Renal pelvis (tissue), 12 donors: ENCODE measurements at places on chromosomes 16 and 17. TPM values are rescaled to one million over a fixed set of nuclear protein-coding genes. Genes with fewer than 3 reads are reported as not detected.
A peak's percentile ranks its signal among the peaks of the same experiment; 100 is the strongest.

GRCh38 chr16:88956546-88957432 is 20.2 kb downstream of the CBFA2T3 start:
- no peak for DNase-seq

GRCh38 chr17:62140836-62141235 is 75.8 kb upstream of the MED13 start:
- DNase-seq = no peak

HBA1 gene
- 719 TPM for polyA plus RNA-seq

DNA sequence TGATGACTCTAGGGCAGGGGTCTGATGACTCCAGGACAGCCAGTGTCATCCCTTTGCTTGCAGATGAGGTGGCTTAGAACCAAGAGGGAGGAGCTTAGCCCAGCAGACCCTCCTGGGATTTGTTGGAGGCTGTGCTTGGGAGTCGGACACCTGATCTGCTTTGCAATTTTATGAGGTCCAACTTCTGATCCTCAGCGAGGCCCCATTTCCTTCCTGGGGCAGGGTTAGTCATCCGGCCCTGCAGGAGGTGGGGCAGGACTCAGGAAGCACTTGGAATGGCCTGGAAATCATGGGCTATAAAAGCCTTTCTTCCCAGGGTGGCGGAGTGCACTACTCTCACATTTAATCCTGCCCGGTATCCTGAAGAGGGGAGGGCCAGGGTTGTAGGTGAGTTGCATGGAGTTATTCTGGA is 168.5 kb downstream of the MSI2 start:
- no peak for DNase-seq

GRCh38 chr16:70614208-70614951 is 32.0 kb upstream of the IL34 start:
- no peak for DNase-seq

DNA sequence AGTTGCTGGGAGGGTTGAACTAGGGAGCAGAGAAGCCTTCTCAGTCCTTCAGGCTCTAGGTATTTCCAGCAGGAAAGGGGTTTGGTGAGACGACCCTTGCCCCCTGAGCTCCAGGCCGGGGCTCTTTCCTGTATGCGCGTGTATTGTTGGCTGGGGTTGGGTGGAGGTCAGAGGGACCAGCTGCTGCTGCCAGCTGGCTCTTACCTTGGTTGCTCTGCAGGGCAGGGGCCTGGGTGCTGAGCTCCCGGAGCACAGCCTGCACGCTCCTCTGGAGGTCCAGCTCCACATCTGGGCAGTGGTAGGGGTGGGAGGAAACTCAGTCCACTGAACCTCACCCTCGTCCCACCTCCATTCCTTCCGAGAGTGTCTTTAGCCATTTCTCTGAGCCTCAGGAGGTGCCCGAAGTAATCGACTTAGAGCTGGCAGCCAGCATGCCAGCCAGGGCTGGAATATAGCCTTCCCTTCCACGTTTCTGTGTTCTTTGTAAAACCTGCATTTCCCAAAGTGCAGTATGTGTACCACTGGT is 28.0 kb downstream of the PIK3R6 start:
- no peak for DNase-seq

TP53TG3B gene
- polyA plus RNA-seq = not detected

CD7 gene
- 0.65 TPM for polyA plus RNA-seq

GRCh38 chr16:84919708-84920107 is 91.6 kb downstream of the ZDHHC7 start:
- no peak for DNase-seq

SYNRG gene
- polyA plus RNA-seq = 47.8 TPM

TNK1 gene
- polyA plus RNA-seq = 5.7 TPM

NLRC3 gene
- polyA plus RNA-seq = 2.5 TPM

DNA sequence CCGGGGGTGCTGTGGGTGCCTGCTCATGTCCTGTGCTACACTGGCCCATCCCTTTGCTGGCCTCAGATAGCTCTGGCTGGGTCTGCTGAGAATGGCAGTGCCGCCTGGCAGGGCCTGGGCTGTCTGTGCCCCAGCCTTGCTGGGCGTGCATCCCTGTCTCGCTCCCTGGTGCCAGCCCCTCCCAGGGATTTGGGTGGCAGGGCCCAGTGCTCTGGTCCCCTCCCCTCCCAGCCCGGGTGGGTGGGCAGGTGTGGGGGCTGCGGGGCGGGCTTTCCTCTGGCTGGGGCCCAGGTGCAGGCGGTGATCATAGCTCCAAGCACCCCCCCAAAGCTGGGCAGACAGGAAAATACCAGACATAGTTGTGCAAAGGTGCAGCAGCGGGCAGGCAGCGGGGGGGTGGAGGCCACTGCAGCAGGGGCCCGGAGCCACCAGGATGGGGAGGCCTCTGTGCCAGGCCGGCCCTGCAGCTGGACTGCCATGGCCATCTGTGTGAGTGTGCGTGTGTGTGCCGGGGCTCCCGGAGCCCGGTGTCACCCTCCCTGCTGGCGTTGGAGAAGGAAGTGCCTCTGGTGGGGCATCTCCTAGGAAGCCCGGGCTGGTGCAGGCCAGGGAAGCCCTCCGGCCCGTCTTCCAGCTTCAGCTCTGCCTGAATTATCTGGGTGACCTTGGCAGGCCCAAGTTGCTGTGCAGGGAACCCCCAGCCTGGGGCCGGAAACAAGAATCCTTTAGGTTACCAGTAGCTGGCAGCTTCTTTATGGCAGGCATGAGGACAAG is 7.4 kb downstream of the GLIS2 start:
- no peak for DNase-seq

GRCh38 chr16:66366433-66367299 is at the start of gene CDH5:
TSS of gene CDH5 (plus strand) at chr16:66366691. CDS start at chr16:66379338, 12,647 bp downstream.
- no peak for DNase-seq

SSTR5 gene
- polyA plus RNA-seq = 0.16 TPM

GRCh38 chr17:73029991-73030390 is 62.5 kb downstream of the SLC39A11 start:
- DNase-seq = no peak

KCNG4 gene
- polyA plus RNA-seq = 0.09 TPM

VAT1L gene
- polyA plus RNA-seq = 3.7 TPM

DNA sequence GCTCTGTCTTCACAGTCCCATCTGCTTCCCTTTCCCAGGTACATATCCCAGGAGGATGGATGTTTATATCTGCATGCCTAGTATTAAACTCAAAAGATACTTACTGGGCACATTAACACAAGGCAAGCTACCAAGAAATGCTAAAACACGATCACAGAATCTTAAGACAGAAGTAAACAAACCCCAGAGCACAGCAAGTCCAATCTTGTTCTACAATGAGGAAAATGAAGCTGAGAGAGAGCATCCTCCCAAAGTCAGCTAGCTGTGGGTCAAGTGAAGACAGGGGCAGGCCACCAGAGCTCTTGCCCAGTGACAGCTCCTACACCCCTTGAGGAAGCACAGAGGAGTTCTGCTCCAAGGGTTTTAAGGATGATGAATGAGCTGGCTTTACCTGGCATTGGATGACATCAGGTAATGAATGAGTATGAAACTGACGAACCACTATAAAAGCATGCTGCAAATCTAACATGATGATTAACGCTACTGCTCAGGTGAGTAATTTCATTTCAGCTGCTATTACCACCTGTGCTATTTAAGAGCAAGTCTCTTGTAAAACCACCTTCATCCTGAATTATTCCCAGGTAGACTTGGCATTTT is 20.3 kb downstream of the XPO6 start:
- DNase-seq = no peak

DNA sequence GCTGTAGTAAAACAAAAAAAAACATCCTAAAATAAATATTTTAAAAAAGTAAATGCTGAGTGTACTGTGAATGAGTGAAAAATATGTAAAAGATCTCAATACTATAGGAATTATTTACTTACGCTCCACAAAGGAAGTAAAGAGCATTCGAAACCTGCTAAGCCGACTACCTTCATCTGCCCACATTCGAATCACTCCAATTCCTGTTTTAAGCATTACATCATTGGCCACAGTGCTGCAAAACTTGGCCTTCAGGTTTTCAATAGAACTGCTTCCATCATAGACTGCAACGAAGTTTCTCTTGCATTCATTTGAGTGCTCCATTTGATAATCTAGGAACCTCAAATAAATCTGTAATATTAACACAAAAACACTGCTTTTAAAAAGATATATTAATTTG is 34.4 kb downstream of the NETO2 start:
- DNase-seq = no peak

DNA sequence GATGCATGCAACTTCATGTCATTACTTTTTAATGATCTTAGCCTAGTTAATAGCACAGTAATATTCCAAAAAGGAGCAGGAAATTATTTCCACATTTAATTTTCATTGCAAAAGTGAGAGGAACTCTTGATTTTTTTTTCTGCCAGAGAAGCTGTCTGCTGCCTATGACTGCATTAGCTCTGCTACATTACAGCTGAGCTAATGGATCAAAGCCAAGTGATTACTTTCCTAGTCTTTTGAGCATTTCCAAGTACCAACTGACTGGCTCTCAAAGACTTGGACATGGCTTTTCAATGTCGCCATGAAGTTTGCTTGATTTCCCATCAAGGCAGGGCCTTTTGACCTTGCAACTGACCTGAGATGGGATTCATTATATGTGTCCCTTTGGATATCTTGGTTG is 356.6 kb upstream of the XYLT1 start:
- no peak for DNase-seq

DNA sequence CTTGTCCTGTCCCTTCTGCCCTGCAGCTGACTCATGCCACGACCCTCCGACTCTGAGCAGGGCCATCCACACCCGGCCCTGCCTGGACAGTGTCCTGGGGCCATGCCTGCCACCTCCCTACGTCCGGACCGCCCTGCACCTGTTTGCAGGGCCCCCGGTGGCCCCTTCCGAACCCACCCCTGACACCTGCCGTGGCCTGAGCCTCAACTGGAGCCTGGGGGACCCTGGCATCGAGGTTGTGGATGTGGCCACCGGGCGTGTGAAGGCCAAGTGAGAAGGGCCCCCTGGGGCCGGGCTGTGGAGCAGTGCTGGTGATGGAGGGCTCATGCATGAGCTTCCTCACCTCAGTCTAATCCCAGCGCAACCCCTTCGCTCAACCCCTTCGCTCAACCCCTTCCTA is 5.1 kb downstream of the ADAD2 start:
- DNase-seq = no peak

APOBR gene
- 0.91 TPM for polyA plus RNA-seq

DNA sequence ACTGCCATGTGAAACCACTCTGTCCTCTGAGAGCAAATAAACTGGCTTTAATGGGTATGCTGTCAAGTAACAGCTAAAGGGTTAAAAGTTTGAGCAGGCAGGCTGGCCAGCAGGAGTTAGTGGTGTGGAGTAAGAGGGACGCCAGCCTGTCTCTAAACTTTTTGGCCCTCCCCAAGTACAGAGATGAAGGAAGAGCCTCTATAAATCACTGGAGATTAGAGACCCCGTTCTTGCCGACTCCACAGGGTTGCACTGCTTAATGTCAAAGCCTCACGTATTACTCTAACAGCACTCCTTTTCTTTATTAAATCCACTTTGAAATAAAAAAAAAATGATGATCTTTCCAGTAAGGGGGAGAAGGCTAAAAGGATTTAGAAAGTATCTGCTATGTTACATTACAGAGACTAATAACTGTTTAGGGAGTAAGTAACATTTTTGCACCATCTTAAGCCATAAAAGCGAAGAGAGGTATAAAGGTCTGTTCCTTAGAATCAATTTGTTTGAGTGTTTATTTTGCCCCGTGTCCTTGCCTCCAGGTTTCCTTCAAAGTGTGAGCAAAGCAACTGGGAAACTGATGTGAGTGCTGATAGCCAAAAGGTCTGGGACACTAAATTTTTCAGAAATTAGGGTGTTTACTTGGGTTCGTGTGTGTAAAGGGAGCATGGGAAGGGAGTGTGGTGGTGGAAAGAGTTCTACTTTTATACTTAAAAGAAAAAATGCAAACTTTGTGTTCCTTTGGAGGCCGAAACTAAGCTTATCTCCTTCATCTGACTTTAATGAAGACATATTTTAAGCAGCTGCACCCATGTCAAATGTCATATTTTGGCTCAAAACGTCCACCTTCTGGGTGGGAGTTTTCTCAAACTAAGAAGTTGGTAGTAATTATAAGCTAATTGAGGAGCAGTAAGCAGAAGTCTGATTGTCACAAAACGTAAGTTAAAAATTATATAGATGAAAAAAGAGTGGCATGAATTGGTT is 109.9 kb upstream of the TBX2 start:
- peak; percentile 58 for DNase-seq

DNA sequence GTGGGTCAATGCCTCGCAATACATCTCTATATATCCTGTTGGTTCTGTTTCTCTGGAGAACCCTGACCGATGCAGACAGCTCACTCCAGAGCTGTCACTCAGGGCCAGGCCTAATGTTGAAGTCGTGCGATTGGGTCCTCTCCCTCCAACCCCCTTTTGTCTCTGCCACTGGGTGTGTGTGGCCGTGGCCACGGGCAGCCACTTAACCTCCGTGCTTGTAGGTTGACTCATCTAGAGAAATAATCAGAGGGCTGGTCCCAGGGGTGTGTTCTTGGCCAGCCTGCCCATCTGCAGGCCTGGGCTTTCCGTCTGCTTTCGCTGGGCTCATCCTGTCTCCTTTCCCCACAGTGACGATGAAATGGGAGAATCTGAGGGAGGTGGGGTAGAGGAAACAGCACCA is 7.4 kb downstream of the ADAD2 start:
- no peak for DNase-seq

DNA sequence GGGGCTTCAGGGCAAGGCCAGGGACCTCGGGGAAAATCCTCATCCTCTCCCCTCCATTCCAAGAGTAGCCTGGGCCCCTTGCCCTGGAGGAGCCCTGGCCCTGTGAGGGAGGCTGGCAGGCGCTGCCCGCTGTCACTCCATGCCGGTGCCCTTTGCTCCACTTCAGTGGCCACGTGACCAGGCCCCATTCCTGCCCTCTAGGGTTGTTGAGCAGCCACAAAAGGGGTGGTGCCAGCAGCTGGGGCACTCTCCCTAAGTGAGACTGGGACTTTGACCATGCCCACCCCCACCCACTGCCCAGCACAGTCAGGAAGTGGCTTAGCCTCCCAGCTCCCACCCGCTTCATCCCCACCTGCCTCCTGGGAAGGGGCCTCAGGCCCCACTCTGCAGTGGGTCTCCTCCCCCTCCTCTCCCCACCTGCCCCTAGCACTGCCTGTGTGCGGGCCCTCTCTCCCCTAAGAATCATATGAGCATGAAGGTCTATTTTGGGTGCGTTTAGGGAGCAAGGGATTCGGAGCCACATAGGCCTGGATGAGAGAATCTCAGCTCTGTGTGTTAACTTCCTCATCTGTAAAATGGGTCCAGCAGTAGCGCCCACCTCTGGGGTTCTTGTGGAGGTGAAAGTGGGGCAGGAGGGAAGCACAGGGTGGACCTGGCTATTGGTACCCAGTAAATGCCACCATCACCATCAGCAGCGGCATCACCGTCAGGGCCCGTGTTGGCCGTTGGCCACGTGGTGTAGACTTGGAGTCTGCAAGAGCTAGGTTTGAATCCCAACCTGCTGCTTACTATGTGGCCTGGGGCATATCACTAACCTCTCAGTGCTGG is 7.2 kb downstream of the PDK2 start:
- no peak for DNase-seq

GRCh38 chr17:77602062-77602746 is 356.3 kb upstream of the TNRC6C start:
- no peak for DNase-seq

PRR35 gene
- polyA plus RNA-seq = 17.8 TPM

NFATC3 gene
- 33.5 TPM for polyA plus RNA-seq

GRCh38 chr17:48153691-48154358 is 46.3 kb downstream of the SNX11 start:
- DNase-seq = no peak
